Stimulated activated CD8-positive, alpha-beta memory T cell treated with anti-CD3 and anti-CD28 coated beads, Interleukin-15, amount 100 ng/mL, for 4 hours (primary cell): ENCODE measurements at places on chromosomes 7 and 10.

DNA sequence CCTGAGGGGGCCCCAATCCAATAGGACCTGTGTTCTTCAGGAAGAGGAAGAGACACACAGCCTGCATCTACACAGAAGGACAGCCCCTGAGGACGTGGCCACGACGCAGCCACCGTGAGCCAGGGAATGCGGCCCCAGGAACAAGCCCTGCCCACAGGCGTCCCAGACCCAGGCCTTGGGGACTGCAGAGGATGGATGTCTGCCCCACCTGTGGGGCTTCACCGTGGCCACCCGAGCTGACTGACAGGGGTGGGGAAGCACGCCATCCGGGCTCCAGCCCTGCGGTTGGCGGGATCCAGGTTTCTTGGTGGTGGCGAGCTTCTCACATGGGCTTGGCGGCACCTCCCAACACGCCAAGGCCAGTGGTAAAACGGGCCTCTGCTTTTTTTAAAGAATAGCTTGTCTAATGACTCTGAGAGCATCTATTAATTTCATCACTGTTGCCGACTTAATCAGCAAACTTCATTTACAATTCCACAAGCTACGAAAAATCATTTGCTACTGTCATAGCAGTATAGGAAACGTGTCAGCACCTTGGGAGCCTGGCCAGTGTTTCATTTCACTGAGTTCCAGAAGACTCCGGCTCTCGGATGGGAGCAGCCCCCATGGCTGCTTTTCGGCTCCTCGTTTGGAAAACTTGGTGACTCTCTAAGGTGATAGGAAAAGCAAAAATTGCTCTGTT, 584.0 kb downstream of the PTPRN2 start:
- DNase-seq = no peak

DNA sequence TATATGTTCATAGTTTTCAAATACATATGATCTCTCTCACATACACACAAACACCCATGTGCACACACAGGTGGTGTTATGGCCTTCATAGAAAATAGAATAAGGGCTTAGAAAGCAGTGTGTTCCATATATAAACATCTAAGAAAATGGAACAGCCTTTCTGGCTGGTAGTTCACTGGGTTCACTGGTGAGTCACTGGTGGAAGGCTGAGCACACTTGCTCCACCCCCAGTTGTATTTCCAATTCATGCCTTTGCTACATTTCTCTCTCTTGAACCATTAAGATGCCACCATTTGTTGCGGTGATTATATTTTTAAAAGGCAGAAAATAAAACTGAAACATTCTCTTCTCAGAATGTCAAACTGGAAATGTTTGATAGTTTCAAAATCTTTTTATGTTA, 252.1 kb downstream of the GLI3 start:
- no peak for DNase-seq

DNA sequence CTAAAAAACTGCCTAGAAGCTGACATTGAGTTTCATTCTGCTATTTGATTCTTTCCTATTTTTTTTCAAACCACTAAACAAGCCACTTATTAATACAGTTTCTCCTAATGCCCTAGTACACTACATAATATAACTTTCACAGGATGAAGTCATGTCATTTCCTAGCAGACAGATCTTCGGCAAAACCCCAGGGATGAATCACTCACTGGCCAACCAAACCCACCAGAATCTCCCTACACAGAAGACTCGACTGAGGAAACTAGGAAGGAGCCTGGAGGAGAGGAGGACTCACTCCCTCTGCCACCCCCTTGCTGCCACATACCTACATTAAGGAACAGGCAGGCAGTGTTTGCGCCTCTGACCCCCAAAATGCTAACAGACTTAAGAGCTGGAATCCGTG, 33.4 kb downstream of the XPNPEP1 start:
- DNase-seq = no peak

GRCh38 chr7:41886262-41886900, 183.5 kb upstream of the INHBA start:
- DNase-seq = no peak

DNA sequence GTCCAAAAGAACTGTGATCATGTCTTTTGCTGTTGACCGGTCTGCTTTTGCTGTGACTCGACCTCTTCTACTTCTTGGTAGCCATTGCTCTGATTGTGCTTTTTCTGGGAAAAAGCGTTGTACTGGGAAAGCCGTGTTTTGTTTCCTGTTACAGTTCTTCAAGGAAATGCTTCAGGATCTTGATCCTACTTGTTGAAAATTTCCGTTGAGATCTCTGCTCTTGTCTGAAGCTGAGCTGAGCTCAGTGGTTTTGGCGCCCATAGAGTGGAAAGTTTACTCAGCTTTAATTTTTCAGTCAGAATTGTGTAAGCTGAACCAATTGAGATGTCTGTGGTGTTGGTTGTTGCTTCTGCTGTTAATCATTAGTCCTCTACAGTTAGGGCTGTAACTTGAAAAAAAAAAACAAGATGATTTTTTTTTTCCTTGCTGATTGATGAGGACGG, 302.2 kb downstream of the CCDC3 start:
- no peak for DNase-seq

DNA sequence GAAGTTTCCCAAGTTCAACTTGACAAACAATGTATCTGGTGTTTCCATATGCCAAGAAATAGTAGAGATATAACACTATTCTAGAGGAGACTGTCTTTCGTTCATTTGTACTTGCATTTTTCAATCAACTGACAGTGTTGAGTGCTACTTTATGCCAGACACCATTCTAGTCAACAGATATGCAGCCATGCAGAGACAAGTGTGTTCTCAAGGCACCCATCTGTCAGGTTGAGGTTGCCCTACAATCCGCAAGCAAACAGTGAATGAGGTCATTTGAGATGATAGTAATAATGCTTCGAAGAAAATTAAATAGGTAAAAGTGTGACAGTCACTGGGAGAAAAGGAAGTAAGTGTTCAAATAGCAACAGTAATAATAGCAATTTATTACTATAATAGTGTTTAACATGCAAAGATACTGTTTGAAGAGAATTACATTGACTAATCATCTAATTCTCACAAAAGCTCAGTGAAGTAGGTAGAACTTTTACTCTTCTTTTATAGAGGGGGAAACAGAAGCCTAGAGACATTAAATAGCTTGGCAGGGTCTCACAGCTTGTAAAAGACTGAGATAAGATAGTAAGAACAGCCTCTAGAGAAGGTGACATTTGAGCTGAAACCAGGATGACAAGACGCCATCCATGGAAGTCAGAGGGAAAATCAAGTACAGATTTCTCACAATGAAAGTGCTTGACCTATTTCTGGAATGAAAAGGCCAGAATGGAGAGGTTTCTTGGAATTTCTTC, 936.9 kb downstream of the SORCS3 start:
- no peak for DNase-seq

- DNase-seq = no peak
Observed at GRCh38 chr10:60615541-60615940, 162.7 kb upstream of the CDK1 start.

- no peak for DNase-seq
Observed at GRCh38 chr10:66819691-66820090, 106.1 kb upstream of the LRRTM3 start.

- DNase-seq = no peak
Observed at GRCh38 chr7:138338361-138338760, 121.7 kb upstream of the TRIM24 start.

GRCh38 chr10:104300736-104301292, 31.8 kb downstream of the GSTO2 start:
- DNase-seq = no peak

- DNase-seq = no peak
Observed at GRCh38 chr7:132518102-132518838, 58.0 kb downstream of the PLXNA4 start.

- DNase-seq = no peak
Observed at GRCh38 chr7:1922870-1923236, 252.8 kb downstream of the ELFN1 start.
